ENCODE measurements at places on chromosomes 5 and 9.

GRCh38 chr5:73215891-73216610 lies 43.1 kb downstream of the TMEM174 start:
- DNase-seq: peak; percentile 53

- no peak for DNase-seq
Measured at GRCh38 chr5:15577132-15577531, 77.2 kb downstream of the FBXL7 start.

- no peak for DNase-seq
Measured at GRCh38 chr5:79005151-79005550, 20.0 kb upstream of the ARSB start.

DNA sequence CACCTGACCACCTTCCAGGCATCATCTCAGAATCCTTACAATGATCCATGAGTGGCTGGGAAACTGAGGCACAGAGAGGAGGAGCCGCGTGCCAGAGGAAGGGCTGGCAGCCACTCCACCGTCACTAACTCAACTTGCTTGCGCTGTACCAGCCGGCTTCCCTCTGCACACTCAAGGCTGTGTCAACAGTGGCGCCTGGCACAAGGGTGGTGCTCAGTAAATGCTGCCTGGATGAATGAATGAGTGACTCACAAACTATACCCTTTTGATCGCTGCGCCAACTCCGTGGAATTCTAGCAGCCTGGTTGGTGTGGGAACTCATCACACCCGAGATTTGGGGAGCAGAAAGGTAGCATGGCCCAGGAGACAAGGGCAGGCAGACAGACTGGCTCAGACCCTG lies 21.9 kb downstream of the PRRX2 start:
- DNase-seq: no peak

DNA sequence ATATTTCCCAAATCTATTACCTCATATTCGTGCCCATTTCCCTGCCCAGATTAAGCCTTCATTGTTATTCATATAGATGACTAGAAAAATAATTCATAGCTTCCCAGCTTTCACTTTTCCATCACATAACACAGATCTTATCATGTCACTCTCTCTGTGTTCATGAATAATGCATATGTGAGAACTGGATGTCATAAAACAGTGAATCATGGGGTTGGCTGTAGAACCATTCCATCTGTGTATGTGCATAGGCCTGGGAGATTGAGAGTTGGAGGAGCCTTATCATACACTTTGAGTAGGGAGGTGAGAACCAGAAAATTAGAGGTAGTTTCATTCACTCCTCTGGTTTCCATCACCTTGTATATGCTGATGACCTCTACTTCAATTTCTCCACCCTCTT lies 73.9 kb upstream of the RANBP6 start:
- no peak for DNase-seq

DNA sequence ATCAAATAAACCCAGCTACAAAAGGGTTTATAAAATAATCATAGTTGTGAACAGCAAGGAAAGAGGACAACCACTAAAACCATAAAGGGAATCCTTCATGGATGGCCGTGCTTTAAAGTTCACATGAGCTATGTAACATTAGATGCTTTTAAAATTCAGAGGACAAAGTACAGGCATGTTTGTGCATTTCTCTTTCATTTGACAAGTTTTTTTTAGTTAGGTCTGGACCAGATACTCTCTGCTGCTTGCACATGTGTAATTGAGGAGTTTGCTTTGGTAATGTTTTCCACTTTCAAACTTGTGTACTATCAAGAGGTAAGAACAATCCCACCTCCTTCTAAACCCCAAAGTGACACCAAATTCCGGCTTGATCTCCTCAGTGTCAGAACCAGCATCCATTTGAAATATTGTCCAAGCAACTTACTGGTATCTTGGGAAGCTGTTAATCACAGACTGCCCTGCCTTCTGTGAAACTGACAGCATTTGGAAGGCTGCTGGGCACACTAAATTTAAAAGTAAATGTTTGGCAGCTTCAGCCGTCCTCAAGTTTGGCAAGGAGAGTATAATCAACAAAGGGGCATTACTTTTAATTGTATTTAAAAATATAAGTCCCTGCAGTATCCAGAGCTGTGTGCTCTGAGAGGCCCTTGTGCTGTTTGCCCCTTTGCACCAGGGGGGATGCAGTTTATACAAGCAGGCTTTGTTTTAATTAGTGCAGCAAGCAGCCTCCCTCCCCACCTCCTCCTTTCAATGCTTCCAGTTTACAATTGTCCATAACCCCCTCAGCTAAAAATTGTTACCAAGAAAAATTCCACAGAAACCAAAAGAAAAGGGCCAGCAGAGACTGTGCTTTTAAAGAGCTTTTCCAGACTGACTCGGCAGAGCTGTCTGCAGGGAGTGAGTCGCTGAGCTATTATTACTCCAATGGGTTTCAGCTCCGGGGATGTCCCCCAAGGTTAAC lies 328.3 kb upstream of the MPDZ start:
- no peak for DNase-seq

GRCh38 chr5:127083711-127084110 lies 10.4 kb upstream of the C5orf63 start:
- DNase-seq: no peak

GRCh38 chr5:163595932-163596607 lies 90.7 kb downstream of the MAT2B start:
- no peak for DNase-seq

DNA sequence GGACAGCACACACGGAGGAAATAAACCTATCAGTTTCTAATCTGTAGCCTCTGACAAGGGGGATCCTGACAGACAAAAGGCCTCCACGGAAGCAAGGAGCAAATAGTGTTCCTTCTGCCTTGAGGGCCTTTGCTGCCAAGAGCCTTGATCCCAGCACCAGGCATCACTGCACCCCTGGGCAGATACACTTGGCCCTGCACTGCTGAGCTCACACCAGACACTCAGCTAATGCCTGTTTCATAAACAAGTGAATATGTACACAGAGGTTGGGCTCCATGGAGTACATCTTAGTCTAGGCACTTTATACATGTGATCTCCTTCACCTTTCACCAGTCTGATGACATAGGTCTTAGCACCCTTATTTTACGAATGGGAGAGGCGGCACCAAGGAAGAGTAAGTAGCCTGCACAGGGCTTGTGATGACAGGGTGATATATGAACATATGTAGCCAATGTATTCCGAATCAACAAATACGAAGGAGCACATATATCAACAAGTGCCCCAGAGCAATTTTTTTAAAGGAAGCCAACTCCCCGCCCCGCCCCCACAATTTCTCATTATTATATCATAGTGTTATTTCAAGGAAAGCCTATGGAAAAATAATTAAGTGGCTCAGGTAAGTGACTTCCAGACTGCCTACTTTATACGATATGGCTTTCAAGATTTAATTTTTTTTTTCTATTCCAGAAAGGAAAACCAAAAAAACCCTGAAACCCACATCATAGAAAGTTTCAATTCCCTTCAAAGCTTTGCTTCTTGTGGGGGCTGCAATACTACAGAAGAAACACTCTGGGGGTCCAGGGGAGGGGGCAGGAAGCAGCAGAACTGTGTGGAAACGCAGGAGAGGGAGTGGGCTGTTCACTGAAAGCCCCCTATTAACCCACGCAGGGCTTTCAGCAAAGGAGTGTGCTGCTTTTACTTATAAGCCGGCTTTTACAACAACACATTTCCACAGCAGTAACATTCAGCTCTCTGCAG lies 32.0 kb downstream of the CDC14B start:
- no peak for DNase-seq

DNA sequence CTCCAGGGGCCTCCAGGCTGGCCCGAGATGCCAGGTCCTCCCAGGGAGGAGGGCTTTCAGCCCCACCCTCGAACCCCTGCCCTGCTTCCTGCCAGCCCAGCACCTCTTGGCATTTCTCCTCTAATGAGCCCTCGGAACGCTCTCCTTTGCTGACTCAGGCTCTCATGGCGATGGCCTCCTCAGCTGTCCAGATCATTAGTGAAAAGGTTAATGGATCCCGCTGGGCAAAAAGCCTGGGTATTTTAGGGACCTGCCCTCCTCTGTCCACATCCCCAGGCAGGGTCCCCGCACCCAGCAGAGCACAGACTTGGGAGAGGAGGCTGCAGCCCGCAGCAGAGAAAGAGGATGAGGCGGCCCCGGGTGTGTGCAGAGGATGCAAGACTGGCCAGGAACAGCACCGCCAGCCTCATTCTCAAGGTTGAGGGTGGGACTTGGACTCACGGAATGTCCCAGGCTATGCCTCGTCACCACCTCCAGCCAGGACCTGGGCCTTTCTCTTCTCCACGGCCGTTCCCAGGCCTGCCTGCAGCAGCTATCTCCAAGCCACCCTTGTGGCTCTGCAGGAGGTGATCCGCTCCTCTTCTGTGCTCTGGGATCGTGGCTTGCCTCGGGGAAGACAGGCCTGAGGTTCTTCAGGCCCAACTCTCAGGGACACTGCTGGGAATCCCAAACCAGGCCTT lies 23.0 kb upstream of the ADAMTS2 start:
- DNase-seq: no peak

DNA sequence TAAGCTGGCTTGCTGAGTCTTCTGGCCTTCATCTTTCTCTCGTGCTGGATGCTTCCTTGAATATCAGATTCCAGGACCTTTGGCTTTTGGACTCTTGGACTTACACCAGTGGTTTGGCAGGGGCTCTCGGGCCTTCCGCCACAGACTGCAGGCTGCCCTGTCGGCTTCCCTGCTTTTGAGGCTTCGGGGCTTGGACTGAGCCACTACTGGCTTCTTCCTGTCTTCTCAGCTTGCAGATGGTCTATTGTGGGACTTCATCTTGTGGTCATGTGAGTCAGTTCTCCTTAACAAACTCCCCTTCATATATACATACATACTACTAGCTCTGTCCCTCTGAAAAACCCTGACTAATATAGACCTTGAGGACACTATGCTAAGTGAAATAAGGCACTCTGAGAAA lies 78.3 kb upstream of the SSBP2 start:
- DNase-seq: no peak

DNA sequence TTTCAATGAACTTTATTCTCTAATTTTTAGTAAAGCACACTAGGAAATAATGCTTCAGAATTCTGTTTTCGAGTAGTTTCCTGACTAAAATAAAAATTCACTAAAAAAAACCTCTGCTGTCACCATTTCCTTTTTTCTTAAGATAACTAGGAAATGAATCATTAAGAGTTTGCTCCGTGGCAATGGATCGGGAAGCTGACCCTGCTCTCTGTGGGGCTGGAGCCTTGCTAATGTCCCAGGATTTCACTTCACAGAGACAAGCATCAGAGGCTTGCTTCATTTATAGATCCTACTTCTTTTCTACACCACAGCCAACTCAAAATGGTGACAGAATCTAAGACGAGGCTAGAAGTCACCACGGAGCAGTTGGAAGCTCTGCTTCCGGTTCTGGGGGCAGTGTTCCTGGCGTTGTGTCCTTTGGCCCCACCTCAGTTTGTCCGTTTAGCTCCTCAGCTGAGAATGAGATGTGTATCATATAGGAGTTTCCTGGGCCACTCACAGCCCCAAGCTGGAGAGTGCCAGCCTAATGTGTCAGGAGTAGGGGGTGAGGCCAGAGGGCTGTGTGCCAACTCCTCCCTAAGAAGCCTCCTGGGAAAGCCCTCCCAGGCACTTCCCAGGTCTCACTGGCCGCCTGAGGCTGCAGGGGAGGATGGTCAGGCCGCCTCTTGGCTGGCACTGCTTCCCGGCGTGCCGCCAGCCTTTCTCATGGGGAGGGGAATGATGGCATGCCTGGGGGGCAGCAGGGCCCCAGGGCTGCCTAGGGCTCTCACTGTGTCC lies 19.6 kb downstream of the TENT4A start:
- DNase-seq: no peak

DNA sequence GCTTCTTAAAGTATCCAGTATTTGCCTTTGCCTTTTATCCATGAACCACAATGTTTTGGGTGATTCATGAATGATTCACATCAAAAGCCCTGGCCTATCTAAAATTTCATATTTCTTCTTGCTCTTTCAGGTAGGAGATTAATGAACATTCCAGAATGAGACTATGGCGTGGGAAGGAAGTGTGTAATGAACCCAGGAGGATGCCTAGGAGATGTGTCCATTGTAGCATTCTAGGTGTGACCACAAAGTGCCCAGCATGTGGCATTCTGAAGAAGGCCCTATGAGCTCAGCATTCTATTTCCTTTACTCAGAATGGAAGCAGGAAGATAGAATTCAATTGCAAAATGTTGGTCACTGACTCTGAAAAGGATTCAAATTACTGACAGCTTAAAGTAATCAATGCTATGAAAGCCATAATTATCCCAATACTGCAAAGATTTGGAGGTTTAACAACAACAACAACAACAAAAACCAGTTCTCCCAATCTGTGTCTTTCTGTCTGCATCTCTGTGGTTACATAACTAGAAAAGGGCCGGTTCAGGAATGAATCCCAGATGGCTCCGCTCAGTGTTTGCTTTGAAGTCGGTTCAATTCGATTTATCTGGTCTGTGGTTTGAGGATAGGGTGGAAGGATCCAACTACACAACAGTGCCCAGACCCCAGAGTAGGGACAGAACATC lies 126.7 kb downstream of the FOXD1 start:
- peak; percentile 79 for DNase-seq

DNA sequence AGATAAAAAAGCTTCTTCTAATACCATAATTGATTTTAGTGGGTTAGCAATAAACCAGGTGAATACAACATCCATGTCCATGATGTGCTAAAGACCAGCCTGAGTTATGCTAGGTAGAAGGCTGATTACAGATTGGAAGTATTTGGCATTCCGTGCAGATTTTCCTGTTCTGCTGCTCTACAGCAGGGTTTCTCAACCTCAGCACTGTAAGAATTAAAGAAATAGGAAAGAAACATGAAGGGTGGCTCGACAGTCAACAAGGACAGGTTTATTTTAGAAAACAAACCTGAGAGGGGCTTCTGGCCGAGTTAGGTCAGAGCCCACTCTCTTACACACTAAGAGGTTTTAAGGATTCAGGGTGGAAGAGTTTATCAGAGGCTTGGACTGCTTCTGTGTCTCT lies 42.3 kb downstream of the ZFAND5 start:
- DNase-seq: no peak

GRCh38 chr5:154302161-154302560 lies 111.6 kb downstream of the GALNT10 start:
- DNase-seq: no peak

- no peak for DNase-seq
Measured at GRCh38 chr5:123358751-123359150, 64.5 kb downstream of the CEP120 start.

DNA sequence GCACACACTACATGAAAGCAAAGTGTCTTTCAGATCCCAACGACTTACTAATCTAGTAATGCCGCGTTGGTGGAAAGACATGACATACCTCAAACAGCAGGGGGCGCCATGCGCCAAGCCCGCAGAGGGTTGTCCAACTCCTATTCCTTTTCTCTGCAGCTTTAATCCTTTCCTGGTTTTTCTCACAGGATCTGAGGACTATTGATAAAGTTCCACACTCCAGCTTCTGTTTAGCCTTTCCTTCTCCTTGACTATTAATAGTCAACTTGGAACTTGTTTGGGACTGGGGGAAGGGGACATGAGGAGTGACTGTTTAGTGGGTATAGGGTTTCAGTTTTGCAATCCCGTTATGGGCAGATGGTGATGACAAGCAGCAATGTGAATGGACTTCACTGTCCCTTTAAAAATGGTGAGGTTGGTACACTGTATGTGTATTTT lies 62.9 kb downstream of the OTULIN start:
- peak; percentile 61 for DNase-seq

- DNase-seq: no peak
Measured at GRCh38 chr5:171581781-171582180, 162.3 kb downstream of the FGF18 start.
